SJCRH30 (cell line): ENCODE measurements at places on chromosomes 1 and 21.

DNA sequence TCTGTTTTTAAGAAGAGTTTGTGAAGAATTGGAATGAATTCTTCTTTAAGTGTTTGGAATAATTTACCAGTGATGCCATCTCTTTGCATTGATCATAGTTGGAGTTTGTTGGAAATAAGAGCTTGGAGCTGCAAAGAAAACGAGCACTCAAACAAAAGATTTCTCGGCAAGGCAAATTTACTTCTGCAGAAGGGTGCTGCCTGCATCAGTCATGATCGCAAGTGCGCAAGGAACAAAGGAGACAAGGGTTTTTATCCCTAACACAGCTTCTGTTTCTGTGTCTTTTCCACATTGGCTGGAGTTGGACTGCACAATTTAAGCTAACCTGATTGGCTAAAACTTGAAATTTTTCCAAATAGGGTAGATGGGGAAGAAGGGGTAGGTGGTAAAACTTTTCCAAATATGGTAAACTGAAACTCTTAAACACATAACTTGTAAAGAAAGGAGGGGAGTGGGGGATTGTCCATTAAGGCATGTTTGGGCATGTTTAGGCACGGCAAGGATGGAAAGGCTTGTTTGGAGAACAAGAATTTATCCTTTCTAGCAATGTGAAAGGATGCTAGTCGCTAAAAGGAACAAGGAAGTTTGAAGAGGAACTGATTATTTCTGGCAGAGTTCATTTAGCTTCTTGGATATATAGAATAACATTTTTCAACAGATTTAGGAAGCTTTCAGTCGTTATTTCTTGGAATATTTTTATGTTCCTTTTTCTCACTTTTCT, 3.5 kb upstream of the AADACL4 start:
- no peaks in the 10 kb centered on the region for H3K36me3 ChIP-seq
- no peak overlapping the region for H3K27ac ChIP-seq
- H3K4me1 ChIP-seq: peaks cover 10% of the 10 kb centered on the region
- H3K27me3 ChIP-seq: no peaks in the 10 kb centered on the region
- H3K4me3 ChIP-seq: no peak overlapping the region
- no peak for DNase-seq

- H3K27me3 ChIP-seq: no peaks in the 10 kb centered on the region
- H3K4me1 ChIP-seq: peaks cover 2% of the 10 kb centered on the region; the same call in 1 of the 2 replicates
- no peak overlapping the region for H3K4me3 ChIP-seq
- no peak for DNase-seq
- no peaks in the 10 kb centered on the region for H3K36me3 ChIP-seq
Observed at GRCh38 chr1:225943582-225943981, 2.6 kb upstream of the LEFTY2 start.

DNA sequence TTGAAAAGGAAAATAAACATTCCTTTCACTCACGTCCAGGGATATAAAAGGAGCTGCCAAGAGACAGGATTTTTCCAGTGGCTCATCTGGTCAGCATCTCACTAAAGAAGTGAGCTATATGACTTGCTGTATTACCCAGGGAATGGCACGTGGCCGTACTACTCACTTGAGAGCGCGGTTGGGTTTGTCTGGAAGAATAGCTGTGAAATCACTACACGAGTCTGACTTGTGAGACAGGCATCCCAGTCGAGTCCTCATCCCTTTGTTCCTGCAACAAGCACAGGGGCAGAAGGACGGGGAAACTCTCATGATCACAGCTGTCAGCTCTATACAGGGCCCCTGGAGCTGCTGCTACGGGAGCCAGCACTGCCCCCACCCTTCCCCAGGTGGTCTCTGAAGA, 17.7 kb downstream of the RGS8 start:
- peaks cover 16% of the 10 kb centered on the region for H3K4me1 ChIP-seq
- H3K27ac ChIP-seq: no peak overlapping the region

DNA sequence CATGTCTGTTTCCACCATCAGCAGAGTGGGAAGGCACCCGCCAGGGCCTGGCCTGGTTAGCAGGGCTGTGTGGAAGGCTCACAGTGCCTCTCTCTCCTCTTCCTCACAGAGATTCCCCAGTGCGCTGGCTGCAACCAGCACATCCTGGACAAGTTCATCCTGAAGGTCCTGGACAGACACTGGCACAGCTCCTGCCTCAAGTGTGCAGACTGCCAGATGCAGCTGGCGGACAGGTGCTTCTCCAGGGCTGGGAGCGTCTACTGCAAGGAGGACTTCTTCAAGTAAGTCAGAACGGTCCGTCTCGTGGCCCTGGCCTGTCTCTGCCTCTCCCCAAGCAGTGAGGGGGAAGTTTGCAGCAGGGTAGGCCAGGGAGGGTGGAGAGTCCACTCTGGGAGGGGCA, 18.1 kb downstream of the LHX4 start:
- no peak for DNase-seq
- H3K4me3 ChIP-seq: no peak overlapping the region
- H3K4me1 ChIP-seq: peaks cover 30% of the 10 kb centered on the region; the same call in 1 of the 2 replicates
- H3K27me3 ChIP-seq: no peaks in the 10 kb centered on the region
- H3K27ac ChIP-seq: peak overlapping the region; percentile 76

GRCh38 chr1:41488040-41488951, 3.8 kb upstream of the EDN2 start:
- H3K27me3 ChIP-seq: no peaks in the 10 kb centered on the region
- DNase-seq: peak; percentile 84
- H3K4me1 ChIP-seq: peaks cover 43% of the 10 kb centered on the region
- H3K4me3 ChIP-seq: no peak overlapping the region; the same call in 1 of the 2 replicates
- H3K27ac ChIP-seq: peak overlapping the region; percentile 83; the same call in 1 of the 2 replicates
- 0 out of 2 replicates have a peak, but pooled peaks cover 2% of the 10 kb centered on the region for H3K36me3 ChIP-seq

DNA sequence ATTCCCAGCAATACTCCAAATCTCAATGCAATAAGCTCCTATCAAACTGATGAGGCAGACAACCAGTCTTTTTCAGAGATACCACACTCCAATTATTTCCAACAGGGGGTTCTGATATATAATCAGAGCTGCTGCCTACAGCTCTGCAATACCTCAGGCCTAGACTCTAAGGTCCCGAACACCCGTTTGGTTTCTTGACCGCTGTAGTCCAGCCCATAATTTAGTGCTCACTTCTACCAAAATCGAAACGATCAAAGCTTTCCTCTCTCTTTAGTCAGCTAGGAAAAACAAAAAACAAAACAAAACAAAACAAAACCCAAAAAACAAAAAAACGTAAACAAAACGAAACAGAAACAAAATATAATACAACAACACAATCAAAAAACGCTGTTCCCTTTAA, 453.0 kb downstream of the NEGR1 start:
- no peaks in the 10 kb centered on the region for H3K4me1 ChIP-seq
- H3K36me3 ChIP-seq: no peaks in the 10 kb centered on the region
- H3K27me3 ChIP-seq: no peaks in the 10 kb centered on the region
- DNase-seq: no peak

DNA sequence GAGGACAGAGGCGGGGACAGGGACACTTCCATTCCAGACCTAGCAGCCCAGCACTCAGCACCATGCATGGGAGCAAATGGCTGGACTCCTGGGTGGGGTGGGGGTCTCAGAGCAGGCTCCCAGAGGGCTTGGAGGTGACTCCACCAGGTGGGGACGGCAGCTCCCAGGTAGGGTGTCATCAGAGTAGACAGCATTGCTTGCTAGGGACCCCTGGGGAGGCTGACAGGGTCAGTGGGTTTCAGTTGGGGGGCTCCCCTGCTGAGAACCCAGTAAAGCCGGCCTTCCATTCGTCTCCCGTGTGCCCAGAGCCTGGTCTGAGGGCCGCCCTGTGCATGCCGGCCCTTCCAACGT, 4.8 kb upstream of the GJC2 start:
- no peak overlapping the region for H3K27ac ChIP-seq
- no peak overlapping the region for H3K4me3 ChIP-seq
- H3K4me1 ChIP-seq: peaks cover 21% of the 10 kb centered on the region
- H3K27me3 ChIP-seq: no peaks in the 10 kb centered on the region

GRCh38 chr1:116353155-116353554, 19.9 kb upstream of the ATP1A1 start:
- H3K27me3 ChIP-seq: no peaks in the 10 kb centered on the region
- no peaks in the 10 kb centered on the region for H3K4me1 ChIP-seq
- no peak overlapping the region for H3K4me3 ChIP-seq
- no peaks in the 10 kb centered on the region for H3K36me3 ChIP-seq
- no peak for DNase-seq

DNA sequence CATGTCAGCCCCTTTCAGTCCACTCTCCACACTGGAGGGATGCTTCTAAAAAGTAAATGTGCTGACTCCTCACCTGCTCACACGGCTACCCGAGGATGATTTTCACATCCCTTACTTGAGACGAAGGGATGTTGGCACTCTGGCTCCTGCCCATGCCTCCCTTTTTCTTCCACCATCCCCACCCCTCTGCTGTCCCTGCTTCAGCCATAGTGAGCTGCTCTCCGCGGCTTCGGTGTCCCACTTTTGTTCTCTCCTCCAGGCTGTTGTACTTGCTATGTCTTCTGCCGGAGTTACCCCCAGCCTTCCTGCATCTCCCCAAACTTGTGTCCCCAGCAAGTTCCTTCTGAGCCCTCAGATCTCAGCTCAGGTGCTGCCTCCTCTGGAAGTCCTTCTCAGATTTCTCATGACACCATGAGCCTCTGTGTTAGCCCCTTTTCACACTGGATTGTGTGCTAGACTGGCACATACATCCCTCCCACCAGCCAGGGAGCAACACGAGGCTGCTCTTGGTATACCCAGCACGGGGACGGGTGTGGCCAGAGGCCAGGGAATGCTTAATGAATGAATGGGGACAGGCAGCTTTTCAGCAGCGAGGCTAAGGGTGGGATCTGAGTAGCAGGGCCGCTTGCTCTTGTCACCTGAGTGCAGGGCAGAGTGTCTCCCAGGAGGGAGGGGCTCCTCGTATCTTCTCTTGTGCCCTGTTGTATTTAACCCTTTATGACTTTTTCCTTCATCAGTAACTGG, 1.3 kb downstream of the ACOT11 start:
- H3K27ac ChIP-seq: no peak overlapping the region
- peaks cover 16% of the 10 kb centered on the region for H3K4me1 ChIP-seq
- H3K36me3 ChIP-seq: no peaks in the 10 kb centered on the region
- no peaks in the 10 kb centered on the region for H3K27me3 ChIP-seq
- DNase-seq: no peak
- H3K4me3 ChIP-seq: peak overlapping the region; percentile 50
